ENCODE measurements at places on chromosomes 1 and 21.

DNA sequence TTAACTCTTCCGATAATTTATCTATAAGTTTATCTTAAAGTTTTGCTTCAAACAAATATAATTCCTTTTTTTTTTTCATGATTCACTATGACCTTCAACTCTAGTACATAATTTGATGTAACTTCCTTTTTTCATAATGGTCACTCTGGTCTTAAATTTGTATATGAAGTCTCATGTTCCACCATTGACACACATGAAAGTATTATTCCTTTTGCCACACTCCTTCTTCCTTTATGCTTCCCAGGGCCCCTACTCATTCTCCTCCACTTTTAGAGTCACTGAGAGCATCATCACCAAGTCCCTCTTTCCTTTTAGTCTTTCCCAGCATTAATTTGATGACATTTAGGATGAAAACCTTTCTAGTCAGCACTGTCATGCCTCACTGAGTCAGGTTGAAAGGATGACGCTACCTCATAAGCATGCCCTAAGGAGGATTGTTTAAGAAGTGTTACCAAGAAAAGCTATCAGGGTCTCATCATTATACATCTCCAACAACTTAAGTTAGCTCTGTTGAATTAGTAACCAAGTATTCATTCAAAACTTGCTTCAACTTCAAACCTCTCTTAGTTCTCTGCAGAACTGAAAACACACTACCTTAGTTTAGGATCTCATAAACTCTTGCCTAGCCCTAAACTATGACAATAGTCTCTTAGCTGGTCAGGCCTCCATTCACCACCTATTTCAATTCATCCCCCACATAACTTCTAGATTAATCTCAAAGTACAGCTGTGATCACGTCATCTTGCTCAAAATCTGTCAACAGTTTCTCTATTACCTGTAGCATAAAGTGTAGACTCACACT, 14.5 kb downstream of the AUNIP start:
- no peak for DNase-seq

GRCh38 chr1:158078569-158079080, 85.2 kb downstream of the KIRREL1 start:
- no peak for DNase-seq

DNA sequence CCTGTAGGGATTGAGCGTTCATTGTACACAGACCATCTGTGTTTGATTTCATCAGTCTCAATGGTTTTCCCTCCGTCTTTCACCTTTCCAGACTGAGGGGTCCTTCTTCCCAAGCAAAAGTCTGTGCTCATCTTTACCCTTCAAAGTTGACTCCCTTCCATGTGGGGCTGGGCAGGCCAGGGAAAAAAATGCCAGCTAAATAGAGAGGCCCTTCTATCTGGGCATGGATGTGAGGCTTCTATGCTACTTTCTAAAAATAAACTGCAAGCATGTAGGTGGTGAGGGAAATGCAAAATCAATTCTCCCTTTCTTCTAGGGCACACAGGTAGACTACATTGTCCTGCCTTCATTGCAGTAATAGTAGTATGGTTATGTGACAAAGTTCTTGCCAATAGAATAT, 46.7 kb upstream of the ITPKB start:
- no peak for DNase-seq

GRCh38 chr1:45004281-45004920, 6.7 kb downstream of the HECTD3 start:
- DNase-seq, result no peak

DNA sequence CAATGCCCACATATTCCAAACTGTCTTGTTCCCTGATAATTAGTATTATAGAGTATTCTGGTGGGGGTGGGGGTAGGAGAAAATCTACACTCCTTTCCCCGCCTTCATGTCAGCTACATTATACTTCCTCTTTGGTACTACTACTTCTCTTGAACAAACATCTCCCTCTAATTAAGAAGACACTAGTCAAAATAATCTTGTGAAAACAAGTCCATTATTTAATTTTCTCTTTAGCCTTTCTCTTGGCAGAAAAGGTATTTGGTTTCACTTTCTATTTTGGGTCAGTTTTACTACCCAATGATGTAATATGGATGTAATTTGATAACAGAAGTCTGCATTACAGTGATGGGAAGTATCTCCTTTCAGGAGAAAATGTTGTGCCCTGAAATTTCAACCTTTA, 22.5 kb downstream of the NTMT2 start:
- DNase-seq, result peak; percentile 2

- DNase-seq, result no peak
Observed at GRCh38 chr1:76186554-76187170, 112.1 kb downstream of the ST6GALNAC3 start.

GRCh38 chr1:175947771-175948170, 204.4 kb upstream of the TNR start:
- DNase-seq, result no peak

DNA sequence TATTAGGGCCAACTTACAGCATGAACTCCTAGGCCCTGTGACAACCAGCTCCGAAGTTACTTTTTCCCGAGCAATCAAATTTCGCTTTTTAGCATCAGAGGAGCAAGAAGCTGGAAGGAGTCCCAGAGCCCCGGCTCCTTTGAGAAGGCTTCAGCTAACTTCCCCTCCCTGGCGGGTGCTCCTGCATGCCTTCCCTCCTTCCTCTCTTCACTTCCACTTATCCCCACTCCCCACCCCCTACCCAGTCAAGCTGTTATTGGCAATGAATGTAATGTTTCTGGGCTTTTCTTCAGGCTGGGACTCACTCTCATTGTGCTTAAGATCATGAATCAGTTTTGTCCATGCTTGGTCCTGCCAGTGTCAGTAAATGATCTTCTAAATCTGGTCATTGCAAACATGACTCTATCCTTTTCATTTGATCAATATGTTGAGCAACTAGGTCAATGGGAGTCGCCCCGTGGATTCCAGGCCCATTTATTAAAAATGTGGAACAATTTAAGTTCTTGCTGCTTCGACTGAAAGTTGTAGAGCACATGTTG, 94.5 kb upstream of the TSPAN2 start:
- no peak for DNase-seq

DNA sequence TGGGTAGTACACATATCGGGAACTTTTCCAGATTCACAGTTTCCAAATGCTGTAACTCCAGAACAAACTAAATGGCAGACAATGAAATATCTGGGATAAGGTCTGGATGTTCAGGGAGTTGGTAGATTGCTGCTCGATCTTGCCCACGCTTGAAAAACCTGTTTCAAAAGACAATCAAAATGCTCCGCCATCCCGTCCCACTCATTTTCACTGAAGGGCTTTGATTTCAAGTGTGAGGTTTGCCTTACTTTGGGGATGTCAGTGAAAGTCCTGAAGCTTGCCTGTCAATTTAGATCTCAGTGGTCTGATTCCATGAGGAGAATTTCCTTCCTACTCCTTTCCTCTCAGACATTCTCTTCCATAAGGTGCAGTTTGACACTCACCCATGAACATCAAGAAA, 236.3 kb upstream of the KCNK2 start:
- no peak for DNase-seq

- no peak for DNase-seq
Observed at GRCh38 chr1:192266645-192267044, 50.1 kb upstream of the RGS21 start.

All from foreskin keratinocyte (primary cell).